NCI-H774 (cell line): ENCODE measurements at places on chromosomes 7 and 10.
A peak's percentile ranks its signal among the peaks of the same experiment; 100 is the strongest.

GRCh38 chr7:17307558-17307957, 9.1 kb downstream of the AHR start:
- no peak for DNase-seq

- peak; percentile 10 for DNase-seq
Measured at GRCh38 chr10:104076743-104077160, 8.9 kb downstream of the COL17A1 start.

GRCh38 chr7:135299235-135299634, 65.6 kb downstream of the STRA8 start:
- DNase-seq, result no peak

DNA sequence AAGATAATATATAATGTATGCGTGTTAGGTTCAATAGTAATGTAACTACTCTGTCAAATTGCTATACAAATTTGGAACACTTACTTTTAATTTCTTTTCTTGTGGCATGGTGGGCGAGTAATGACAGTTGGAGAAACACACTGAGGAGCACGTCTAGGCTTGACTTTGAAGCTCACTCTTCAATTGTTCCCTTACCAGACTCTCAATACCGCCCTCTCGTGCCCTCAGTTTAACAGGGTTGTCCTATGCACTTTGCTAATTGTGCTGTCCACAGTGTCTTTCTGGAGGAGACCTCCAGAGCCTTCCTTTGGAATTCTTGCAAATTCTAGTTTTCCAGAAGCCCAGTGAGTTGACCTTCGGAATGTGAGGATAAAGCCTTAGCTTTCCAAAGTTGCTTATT, 107.2 kb upstream of the RELN start:
- no peak for DNase-seq

- no peak for DNase-seq
Measured at GRCh38 chr7:53984776-53985175, 557.4 kb upstream of the VSTM2A start.

- no peak for DNase-seq
Measured at GRCh38 chr7:129101746-129102145, 42.8 kb upstream of the TSPAN33 start.

GRCh38 chr10:96513698-96514561, at the start of gene TLL2:
Gene TLL2 (minus strand): TSS chr10:96513926. CDS start chr10:96513685, 241 bp downstream.
- peak; percentile 67 for DNase-seq
